ENCODE measurements at places on chromosomes 3 and 15. TPM values are rescaled to one million over a fixed set of nuclear protein-coding genes. Genes with fewer than 3 reads are reported as not detected.

The SCAMP5 gene
- total RNA-seq, result 12.1 TPM

The CFAP20DC gene
- total RNA-seq, result 2.1 TPM

The FEZF2 gene
- total RNA-seq, result not detected

The CFAP100 gene
- total RNA-seq, result not detected

The FBN1 gene
- 6.0 TPM for total RNA-seq

The NR1I2 gene
- not detected for total RNA-seq

The PCOLCE2 gene
- total RNA-seq, result 23.6 TPM

The PPARG gene
- total RNA-seq, result 43.6 TPM

The TP63 gene
- total RNA-seq, result 0.14 TPM

The ELL3 gene
- 1.2 TPM for total RNA-seq

The DUOXA2 gene
- total RNA-seq, result not detected

The NR2E3 gene
- 0.31 TPM for total RNA-seq

The GHSR gene
- not detected for total RNA-seq

The CLCN2 gene
- total RNA-seq, result 5.7 TPM

The VPS8 gene
- total RNA-seq, result 8.9 TPM

The ZNF774 gene
- 0.85 TPM for total RNA-seq

The LRRC2 gene
- not detected for total RNA-seq

The ZBTB47 gene
- total RNA-seq, result 6.0 TPM

The GPR149 gene
- not detected for total RNA-seq

The NPRL2 gene
- 13.4 TPM for total RNA-seq

The HTR3E gene
- total RNA-seq, result not detected

The RETNLB gene
- not detected for total RNA-seq

The FBXL2 gene
- 7.4 TPM for total RNA-seq

The HACL1 gene
- total RNA-seq, result 28.6 TPM

The PYGO1 gene
- total RNA-seq, result 7.7 TPM

The QRICH1 gene
- 35.1 TPM for total RNA-seq

The COL6A5 gene
- not detected for total RNA-seq

The QARS1 gene
- 163 TPM for total RNA-seq

The ACAP2 gene
- 7.0 TPM for total RNA-seq

The IL20RB gene
- total RNA-seq, result 1.0 TPM

The THPO gene
- total RNA-seq, result not detected

The ATP13A4 gene
- not detected for total RNA-seq

The WDR82 gene
- total RNA-seq, result 59.5 TPM

The ARMC8 gene
- total RNA-seq, result 38.0 TPM

The HEG1 gene
- 13.8 TPM for total RNA-seq

The DUOX1 gene
- not detected for total RNA-seq

The FAM3D gene
- total RNA-seq, result not detected

The SLC35A5 gene
- total RNA-seq, result 16.7 TPM

The DPPA4 gene
- total RNA-seq, result not detected

The PARP15 gene
- total RNA-seq, result not detected

The UNC13C gene
- total RNA-seq, result not detected

Data from A549 treated with Hydrocortisone at 1 μM for 4 hours (cell line).